Activated T-cell treated with anti-CD3 and anti-CD28 coated beads for 48 hours (primary cell): ENCODE measurements at places on chromosomes 4 and X.

DNA sequence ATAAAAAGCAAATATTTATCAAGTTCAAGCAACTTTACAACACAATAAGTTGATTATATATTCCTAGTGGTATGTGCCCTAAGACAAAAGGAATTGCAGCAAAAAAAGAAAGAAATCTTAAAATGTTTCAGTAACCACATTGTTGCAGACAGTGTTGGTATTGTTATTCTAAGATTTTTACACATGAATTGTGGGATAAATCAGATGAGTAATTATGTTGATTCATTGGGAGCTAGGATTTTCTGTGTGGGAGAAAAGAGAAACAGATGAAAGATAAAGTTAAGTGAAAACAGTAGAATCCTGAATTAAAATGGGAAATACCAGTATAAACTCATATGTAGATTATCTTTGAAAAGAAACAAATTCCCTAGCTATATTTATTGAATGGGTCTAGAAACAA lies 362.4 kb downstream of the PPP3CA start:
- DNase-seq, result no peak

DNA sequence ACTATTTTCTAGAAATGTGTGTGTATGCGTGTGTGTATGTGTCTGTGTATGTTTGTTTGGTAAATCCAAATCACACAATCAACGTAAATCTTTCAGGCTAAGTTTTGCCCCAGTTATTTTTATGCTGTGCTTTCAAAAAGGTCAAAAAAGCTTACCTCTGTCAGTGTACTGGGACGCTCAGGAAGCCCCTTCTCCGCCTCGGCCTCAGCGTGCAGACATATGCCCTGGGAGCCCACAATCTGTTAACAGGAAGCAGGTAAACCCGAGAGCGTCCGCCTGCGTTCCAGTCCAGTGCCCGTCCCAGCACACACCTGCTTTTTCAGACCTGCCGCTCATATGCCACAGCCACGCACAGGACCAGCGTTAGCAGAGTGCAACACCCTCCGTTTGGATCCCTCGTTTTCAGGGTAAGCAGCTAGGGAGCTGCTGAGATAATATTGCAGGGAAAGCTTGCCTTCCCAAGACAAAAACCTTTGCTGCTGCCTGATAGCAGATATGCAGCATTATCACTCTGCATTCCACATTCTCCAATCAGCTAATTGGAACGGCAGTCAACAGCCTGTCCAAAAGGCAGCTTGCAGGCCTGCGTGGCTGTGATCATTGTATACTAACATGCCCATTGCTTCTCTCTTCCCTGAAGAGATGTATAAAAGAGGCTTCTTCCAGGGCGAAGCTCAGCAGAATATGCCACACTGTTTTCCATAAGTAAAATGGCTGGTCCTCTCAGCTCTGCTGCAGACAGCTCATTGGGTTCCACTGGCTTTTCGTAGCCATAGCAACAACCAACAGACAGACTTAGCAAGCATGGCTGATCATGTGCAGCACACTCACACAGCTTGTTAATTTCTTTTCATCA lies at the start of gene SORBS2:
TSS of gene SORBS2 (minus strand) at position 686 of the 856 bp plus-strand sequence. CDS start 121,623 bp downstream, outside the sequence.
- no peak for DNase-seq

GRCh38 chrX:78945186-78945912 lies at the start of gene P2RY10:
Gene P2RY10 (plus strand): TSS chrX:78945391. CDS start chrX:78960521, 15,130 bp downstream.
- DNase-seq, result no peak

GRCh38 chr4:166043801-166044200 lies 170.8 kb downstream of the TLL1 start:
- no peak for DNase-seq
